ENCODE measurements at places on chromosomes 3 and 15.

GRCh38 chr3:11637901-11638458, 5.7 kb downstream of the VGLL4 start:
- no peak for DNase-seq

GRCh38 chr3:42664438-42664803, 10.9 kb downstream of the ZBTB47 start:
- no peak for DNase-seq

DNA sequence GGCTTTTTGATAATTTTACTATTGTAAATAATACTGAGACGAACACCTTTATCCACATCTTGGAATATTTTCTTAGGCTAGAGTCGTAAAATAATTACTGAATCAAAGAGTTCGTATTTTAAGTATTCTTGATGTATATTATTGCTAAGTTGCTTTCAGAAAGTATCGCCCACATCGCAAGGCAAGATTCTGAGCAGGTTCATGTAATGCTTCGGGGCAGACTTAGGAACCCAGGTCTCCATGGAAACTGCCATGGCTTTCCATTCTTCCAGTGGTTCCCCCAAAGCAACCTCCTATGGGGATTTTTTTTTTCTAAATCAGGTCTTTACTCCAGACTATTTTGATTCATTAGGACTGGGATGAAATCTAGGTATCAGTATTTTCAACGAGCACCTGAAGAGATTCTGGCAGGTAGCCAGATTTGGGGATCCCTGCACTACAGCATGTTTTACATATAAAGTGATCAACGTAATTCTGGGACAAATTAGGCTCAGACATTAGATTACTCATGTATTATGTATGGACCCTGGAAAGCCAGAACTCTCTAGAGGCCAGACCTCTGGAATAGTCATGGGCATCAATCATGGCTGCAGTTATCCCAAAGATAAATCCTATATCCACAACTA, 86.5 kb downstream of the B3GNT5 start:
- no peak for DNase-seq

DNA sequence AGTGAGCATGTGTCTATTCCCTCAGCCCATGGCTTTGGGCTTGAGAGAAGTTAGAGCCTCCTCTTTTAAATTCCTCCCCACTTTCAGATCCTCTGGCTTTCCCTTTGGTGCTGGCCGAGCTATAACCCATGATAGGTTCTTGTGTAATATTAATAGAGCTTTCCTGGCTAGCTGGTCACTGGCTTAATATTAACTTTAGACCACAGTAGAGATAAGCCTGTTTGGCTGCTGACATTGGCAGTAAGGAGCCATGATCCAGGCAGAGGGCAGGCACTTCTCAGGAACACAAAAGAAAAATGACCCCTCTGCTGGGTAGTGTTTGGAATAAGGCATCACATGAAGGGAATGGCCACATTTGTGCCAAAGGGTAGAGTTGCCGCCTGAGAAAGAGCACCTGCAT, 65.4 kb upstream of the UMPS start:
- no peak for DNase-seq

DNA sequence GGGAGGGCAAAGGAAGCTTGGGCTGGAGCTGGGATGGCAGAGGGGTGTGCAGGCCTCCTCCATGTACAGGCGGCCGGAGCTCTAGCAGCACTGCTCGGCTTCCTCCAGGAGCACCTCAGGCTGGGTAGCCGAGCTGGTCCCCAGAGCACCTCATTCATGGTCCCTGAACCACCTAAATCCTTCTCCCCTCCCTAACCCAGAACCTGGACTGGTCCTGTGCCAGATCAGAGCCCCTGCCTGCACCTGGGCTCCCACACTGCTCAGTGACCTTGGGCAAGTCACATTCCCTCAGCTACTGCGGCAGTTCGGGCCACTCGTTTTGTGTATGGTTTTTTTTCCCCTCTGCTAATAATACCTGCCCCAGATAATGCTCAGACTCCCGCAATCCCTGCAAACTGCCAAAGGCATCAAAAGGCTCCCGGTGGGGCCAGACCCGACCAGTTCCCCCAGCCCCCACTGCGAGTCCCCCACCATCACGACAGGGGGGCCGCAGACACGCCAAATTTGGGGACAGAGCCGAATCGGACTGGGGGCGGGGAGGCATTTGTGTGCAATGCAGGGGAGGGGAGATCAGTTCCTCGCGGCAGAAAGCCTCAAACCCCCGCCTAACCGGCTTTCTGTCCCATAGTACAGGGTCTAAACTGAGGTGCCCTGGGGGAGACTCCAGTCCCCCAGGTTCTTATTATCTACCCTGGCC, 1.3 kb downstream of the SEMA7A start:
- no peak for DNase-seq

DNA sequence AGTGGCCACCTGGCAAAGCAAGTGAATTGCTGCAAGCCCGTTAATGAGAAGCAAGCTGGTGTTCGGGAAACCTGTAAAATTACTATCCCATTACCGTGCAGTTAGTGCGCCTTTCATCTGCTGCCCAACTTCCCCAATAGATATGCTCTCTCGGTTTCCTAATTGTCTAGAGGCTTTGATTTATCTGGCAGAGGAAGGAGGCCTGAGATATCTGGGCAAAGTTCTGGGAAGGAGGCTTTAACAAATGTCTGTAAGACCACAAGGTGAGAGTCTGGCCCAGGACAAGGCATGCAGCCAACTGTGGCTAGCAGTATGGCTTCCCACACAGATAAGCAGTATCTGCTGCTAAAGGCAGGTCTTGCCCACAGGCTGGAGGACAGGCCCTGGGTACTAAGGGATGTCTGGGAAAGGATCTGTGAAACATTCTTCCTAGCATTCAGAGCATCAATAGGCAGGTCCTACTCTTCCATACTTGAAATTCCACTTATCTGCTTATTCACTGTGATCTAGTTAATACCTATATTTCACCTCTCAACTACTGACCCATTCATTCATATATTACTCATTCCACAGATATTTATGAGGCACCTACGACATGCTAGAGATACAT, 130.0 kb upstream of the SLC2A2 start:
- DNase-seq, result no peak
